ENCODE measurements at places on chromosomes 12 and 14.

GRCh38 chr14:67583711-67584644 is 16.1 kb downstream of the PIGH start:
- DNase-seq, result no peak

GRCh38 chr12:12217018-12217359 is 49.9 kb downstream of the LRP6 start:
- no peak for DNase-seq

DNA sequence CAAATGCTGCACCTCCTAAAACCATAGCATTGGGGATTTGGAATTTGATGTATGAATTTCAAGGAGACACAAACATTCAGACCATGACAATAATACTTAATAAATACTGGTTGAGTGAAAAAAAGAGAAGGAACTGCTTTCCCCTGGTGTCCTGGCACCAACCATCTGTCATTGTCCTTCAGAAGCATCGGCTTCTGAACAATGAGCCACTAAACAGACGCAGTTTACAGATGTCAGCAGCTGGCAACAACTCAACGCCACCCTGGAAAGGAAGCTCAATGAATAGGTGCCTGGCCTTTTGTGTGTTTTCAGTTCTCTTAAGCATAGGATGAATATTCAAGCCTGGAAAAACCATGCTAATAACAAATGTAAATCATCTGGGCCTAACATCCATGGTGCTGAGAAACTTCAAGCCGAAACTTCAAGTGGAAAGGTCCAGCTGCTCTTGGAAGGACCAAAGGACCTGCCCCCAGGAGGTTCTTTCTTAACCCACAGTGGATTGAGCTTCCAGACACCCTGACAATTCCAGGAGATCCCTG is 101.3 kb downstream of the WIF1 start:
- no peak for DNase-seq

- peak; percentile 67 for DNase-seq
These were observed 49.9 kb downstream of the LRRC74A start for GRCh38 chr14:76876076-76876475.

- DNase-seq, result no peak
These were observed 5.0 kb downstream of the LUM start for GRCh38 chr12:91106283-91106682.

GRCh38 chr12:7656121-7656520 is 9.6 kb downstream of the APOBEC1 start:
- DNase-seq, result no peak

DNA sequence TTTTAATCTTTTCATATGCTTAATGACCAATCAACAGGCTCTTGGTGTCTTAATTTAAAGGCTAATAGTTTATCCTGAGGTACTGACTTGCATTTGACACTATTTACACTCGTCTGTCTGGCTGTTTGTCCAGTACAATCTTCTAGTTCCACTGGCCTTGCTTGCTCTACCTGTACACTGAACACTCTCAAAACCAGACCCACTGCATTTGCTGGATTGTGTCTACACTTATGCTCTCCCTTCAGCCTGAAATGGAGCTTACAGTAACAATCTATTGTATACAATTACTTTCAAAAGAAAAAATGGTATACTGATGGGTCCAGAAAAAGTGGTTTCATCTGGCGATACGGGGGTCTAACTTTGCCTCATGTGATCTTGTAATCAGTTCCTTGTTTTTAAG is 2.3 kb upstream of the ACSS3 start:
- DNase-seq, result no peak

DNA sequence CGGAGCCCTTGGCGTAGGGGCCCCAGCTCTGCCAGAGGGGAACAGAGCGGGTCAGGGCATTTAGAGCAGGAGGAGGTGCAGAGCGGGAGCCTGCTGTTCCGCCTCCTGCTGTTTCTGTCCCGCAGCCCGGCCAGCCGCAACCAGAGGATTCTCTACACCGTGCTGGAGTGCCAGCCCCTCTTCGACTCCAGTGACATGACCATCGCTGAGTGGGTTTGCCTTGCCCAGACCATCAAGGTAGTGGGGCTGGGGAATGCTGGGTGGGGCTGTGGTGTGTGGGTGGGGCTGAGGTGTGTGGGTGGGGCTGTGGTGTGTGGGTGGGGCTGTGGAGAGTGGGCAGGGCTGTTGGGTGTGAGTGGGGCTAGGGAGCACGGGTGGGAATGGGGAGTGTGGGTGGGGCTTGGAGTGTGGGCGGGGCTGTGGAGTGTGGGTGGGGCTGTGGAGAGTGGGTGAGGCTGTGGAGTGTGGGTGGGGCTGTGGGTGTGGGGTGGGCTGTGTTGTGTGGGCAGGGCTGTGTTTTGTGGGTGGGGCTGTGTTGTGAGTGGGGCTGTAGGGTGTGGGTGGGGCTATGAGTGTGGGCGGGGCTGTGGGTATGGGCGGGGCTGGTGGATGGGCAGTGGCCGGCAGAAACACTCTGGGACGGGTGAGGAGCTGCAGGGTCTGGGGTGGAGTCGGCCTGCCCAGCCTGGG is 8.0 kb downstream of the ASPG start:
- no peak for DNase-seq

DNA sequence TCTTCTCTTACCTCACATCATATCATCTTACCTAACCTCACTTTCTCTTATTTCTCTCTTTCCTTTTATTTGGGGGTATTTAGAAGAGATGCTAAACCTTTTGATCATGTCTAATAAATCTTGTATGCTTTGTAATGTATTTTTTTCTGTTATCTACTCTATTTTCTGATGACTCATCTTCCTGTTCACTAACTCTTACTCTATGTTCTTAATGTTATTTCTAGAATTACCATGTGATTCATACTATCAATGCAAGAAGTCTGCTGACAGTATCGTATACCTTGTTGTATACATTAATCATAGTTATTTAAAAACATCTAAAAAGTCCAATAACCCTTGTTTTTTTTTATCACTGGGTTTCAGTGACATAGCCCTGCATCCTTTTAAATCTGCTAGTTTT is 62.3 kb downstream of the MGAT4C start:
- DNase-seq, result no peak

DNA sequence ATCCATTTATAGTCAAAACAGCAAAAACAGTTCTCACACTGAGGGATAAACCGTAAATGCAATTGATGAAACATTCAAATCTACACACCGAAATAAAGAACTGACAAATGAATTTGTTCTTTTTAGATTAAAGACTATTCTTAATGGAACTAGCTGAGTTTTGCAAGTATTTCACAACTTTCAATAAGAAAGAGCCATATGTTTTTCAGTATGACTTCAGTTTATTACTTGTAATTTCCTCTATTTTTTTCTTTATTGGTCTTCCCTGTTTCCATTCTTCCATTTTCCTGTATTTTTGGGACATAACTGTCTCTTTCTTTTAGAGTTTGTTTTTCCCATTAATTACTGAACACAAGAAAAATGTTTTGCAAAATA is 4.3 kb downstream of the BCAT1 start:
- DNase-seq, result no peak

DNA sequence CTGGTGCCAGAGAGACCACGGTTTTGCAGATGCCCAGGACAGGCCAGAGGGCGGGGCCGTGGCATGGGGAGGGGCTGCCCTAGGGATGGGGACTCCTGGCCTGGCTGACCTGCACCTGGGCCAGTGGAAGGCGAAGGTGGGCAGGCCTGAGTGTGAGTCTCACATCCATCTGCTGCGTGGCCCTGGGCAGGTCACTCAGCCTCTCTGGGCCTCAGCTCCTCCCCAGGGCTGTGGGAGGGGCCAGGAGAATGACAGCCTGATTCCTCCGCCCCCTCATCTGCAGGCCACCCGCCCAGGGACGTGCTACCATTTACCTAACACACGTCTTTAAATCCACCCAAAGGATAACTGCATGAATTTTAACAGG is 90.9 kb downstream of the GALNT9 start:
- no peak for DNase-seq

GRCh38 chr14:104199266-104199895 is 61.0 kb downstream of the KIF26A start:
- no peak for DNase-seq

DNA sequence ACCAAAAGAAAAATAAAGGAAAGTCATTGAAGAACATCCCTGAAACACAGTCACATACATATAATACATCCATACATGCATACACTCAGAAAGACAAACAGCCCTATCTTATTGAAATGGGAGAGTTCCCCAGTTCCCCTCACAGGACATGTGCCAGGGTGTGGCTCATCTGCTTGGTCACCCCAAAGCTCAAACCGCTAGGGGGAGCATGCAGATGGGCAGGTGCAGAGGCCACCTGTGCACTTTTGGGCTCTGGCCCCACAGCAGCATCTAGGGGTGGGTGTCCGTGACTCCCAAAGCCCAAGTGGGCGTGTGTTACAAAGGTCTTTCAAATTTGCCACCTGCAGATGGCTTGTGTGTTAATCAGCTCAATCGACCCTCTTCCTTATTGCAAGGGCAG is 75.2 kb downstream of the CMAS start:
- DNase-seq, result no peak

DNA sequence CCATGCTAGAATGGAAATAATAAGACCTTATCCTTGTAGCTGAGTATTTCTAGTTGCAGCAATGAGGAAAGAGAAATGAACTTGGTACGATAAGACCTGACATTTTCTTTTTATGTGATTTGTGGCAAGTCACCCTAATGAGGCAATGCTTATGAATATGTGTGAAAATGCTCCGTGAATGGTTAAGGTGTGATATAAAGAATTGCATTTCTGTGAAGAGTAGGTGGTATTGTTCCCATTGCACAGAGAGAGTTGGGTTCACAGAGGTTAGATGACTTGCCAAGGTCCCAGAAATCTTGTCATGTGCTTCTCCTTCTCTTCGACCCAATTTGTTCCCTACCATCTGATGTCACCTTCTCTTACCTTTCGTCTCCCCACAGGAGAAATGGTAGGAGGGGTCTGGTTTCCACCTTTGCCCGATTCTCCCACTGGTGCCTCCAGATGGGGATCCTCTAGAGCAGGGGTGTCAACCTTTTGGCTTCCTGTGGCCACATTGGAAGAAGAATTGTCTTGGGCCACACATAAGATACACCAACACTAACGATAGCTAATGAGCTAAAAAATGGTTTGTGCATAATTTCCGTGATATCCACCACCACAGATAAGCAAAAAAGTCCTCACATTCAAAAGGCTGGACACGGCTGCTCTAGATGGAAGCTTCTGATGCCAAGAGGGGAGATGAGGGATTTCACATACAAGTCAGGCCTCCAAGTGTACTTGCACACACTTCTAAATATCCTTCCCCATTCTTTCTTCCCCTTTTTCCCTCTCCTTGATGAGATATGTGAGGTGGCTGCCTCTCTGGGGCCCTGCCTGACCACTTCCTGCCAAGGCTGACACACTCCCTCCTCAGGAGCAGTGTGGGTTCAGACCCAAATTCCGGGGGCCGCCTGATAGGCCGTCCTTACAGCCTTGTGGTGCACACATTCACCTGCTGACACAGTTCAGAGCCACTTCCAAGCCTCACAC is 96.1 kb downstream of the PLXNC1 start:
- no peak for DNase-seq

DNA sequence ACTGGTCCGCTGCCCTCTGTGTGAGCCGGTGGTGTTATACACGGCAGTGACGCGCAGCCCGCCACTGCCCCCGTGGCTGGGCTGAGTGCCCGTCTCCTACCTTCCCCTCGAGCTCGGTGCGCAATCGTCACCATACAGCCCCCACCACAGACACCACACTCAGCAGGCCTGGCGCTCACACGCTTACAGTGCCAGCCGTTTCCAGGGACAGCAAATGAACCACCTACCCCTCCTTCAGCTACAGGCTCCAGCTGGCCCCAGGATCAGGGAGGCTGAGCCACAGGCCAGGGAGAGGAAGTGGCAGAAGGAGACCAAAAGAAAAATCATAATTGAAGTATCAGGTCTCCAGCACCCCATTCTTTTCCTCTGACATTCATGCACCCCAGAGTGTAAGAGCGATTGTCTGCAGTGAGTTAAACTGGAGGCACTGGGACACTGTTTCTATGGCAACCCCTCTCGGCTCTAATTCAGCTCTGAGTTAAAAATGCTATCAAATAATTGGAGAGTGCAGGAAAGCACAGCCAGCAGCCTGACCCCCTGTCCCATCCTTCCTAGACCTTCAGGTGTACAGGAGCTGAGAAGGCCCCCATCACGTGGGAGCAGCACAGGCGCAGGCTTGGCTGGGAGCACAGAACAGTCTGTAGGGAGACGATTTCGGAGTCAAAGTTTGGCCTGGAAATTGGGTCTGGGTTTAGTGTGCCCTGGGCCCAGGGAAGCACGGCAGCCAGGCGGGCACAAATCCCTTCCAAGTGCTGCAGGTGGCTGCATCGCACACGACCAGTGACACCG is 18.0 kb downstream of the LRTM2 start:
- DNase-seq, result no peak

DNA sequence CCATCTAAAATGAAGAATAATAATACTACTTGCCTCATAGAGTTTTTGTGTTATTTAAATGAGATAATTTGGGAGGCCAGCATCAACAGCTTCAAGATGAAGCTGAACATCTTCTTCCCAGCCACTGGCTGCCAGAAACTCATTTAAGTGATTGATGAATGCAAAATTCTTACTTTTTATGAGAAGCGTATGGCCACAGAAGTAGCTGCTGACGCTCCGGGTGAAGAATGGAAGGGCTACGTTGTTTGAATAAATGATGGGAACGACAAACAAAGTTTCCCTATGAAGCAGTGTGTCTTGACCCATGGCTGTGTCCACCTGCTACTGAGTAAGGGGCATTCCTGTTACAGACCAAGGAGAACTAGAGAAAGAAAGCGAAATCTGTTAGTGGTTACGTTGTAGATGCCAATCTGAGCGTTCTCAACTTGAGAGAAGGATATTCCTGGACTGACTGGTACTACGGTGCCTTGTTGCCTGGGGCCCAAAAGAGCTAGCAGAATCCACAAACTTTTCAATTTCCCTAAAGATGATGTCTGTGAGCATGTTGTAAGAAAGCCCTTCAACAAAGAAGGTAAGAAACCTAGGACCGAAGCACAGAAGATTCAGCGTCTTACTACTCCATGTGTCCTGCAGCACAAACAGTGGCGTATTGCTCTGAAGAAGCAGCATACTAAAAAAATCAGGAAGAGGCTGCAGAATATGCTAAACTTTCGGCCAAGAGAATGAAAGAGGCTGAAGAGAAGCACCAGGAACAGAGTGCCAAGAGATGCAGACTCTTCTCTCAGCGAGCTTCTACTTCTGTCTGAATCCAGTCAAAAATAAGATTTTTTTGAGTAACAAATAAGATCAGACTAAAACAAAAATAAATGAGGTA is 100.0 kb upstream of the LRIG3 start:
- DNase-seq, result no peak

- DNase-seq, result no peak
These were observed 266.8 kb downstream of the ADAMTS20 start for GRCh38 chr12:43285159-43285598.

- no peak for DNase-seq
These were observed 16.6 kb downstream of the FBRSL1 start for GRCh38 chr12:132506328-132507160.

GRCh38 chr14:90488256-90488655 is 91.4 kb downstream of the CALM1 start:
- no peak for DNase-seq

GRCh38 chr12:122003651-122004611 is 17.8 kb upstream of the BCL7A start:
- DNase-seq, result no peak

Measured in SJSA1 (cell line).